ENCODE measurements at places on chromosomes 11 and 22.

DNA sequence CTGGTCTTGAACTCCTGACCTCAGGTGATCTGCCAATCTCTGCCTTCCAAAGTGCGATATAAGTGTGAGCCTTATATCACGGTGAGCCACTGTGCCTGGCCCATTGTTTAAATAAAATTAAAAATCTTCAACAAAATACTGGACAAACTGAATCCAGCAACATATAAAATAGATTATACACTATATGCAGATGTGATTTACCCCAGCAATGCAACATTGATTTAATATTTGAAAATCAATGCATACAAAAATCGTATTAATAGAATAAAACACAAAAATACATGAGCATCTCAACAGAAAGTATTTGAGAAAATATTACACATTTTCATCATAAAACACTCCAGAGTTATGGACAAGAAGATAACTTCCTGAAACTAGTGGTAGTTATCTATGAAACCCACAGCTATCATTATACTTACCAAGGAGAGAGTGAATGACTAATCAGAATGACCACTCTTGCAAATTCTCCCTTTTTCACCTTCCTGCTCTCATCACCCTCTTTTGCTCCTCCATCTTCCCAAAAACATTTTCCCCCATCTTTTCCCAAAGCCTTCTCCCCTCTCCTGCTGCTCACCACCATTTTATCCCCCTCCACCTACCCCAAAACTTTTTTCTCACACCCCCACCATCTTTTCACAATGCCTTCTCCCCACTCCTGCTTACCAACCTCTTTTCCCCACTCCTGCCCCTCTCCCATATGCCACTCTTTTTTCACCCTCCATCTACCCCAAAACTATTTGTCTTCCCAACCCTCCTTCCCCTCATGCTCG is 122.1 kb upstream of the VPREB1 start:
- DNase-seq: no peak

GRCh38 chr11:104254347-104254746 is 90.4 kb upstream of the PDGFD start:
- DNase-seq: no peak

GRCh38 chr11:43418197-43418596 is 59.5 kb downstream of the TTC17 start:
- no peak for DNase-seq

DNA sequence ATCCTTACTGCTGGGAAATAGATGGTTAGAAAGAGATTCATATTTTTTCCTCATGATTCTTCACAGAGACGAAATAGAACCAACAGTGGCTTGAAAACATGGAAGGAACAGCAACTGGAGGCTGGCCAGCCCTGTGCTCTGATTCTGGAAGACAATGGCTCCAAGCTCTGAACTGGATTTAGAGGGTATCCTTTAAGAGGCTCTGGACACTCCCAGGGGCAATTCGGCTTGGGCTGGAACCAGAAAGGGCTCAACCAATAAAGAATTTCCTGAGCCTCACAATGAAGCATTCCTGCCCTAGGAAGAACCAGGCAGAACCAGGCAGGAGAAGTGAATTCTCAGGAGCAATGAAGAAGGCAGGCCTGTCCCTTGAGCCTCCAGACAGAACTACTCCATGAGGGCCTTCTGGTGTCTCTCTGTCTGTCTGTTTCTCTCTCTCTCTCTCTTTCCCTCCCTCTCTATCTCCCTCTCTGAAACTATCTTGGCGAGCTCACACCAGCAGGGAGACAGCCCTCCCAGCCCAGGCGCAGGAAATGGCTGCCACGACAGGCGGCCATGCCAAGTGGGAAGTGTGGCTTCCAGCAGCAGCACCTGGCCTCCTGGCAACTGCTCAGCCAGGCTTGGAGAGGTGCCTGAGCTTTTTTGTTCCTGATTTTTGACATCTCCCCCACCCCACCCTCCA is 93.3 kb downstream of the RCN1 start:
- no peak for DNase-seq

Measured in stimulated activated CD4-positive, alpha-beta T cell treated with anti-CD3 and anti-CD28 coated beads, Interleukin-2, amount 100 ng/mL, for 4 hours (primary cell).